ENCODE measurements at places on chromosomes 2 and 18.

GRCh38 chr2:238706163-238706562 lies 141.7 kb upstream of the TWIST2 start:
- DNase-seq = no peak

GRCh38 chr2:42013409-42013808 lies 34.4 kb upstream of the PKDCC start:
- DNase-seq = no peak

DNA sequence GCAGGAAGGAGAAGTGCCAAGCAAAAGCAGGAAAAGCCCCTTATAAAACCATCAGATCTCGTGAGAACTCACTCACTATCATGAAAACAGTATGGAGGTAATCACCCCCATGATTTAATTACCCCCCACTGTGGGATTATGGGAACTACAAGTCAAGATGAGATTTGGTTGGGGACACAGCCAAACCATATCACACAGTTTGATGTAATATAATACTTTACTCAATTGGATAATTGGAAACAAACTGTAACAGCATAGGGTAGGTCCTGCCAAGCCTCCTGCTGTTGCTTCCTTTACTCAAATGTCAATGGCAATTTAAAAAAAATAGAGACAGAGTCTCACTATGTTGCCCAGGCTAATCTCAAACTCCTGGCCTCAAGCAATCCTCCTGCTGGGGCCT lies 15.5 kb upstream of the METTL21A start:
- DNase-seq = no peak

DNA sequence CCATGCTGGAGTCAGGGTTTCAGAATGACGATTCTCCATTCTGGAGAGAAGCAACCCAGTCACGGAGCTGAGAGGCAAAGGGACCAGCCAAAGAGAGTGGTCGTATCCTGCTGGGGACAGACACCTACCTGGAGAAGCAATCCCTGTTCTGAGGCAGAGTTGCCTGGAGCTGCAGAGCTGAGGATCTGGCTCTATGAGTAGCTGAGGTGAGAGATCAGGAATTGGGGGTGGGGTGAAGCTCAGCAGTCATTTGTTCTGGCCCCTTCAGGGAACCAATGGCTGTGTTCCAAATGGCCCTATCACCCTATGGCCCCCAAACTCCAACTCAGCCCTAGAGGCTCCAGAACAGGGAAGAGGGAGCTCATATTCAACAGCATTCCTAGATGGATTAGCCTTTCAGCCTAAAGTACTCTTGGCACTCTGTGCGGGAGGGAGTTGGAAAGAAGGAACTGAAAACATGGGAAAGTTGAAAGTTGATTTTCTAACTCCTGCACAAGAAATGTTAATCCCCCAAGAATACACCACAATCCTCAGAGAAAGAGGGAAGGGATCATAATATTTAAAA lies 3.3 kb upstream of the ATRAID start:
- no peak for DNase-seq

DNA sequence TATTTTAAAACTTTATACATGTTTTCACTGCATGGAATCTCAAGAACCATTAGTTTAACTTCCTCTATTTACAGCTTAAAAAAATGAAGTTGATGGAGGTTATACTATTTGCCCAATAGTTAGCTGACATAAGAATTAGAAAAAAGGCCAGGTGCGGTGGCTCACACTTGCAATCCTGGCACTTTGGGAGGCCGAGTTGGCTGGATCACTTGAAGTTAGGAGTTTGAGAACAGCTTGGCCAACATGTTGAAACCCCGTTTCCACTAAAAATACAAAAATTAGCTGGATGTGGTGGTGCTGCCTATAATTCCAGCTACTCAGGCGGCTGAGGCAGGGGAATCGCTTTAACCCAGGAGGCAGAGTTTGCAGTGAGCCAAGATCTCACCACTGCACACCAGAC lies 125.1 kb upstream of the CDH19 start:
- DNase-seq = no peak

DNA sequence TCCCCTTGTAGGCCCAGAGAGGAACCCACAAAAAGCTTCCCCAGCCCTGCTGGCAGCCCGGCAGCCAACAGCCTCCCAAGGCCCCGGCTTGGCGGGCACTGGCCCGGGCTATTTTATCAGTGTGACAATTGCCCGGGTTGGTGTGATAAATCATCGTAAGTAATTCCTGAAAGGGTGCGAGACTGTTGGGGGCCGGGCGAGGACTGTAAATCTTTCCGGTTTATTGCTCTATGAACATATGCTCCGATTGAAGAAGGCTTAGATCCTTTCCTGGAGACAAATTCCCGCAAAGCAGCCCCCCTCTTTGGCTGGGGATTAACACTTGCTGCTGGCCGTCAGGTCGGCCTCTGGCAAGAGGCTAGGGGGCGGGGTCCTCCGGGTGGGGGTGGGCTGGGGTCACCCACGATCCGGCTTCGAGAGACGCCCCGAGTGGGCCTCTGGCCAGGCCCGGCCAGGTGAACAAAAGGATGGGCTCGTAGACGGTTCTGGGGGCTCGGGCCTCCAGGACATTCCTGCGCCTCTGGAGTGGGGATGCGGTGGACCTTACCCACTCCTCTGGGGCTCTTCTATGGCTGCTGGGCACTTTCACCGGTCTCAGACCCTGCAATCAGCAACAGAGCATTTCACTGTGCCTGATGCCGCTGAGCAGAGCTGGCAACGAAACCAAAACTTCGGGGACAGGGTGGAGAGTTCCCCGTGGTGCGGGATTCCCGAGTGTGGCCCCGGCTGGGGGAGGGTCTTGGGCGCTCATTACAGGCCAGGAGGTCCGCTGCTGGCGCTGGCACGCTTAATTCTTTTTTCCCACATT lies 2.0 kb downstream of the HOXD3 start:
- no peak for DNase-seq

DNA sequence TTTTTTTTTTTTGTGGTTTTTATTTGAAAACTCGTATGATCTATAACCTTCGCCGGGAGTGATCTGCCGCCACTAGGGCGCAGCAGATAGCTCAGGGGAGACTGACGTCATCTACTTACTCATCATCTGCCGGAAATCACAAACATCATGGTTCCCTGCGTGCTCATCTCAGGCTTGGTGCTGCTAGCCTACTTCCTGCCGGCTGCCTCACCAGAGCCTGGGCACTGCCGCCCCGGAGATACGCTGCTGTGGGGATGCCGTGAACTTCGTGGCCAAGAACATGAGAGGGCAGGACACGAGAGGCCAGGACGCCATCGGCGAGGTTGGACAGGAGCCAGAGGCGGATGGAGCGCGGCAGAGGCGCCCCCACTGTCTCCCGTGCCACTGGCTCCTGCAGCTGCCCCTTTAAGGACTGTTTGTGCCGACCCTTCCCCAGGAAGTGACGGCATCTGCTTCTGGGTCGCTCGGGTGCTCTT lies 68.8 kb downstream of the DOK6 start:
- DNase-seq = no peak

- peak; percentile 23 for DNase-seq
Measured at GRCh38 chr2:32357318-32358110, 691 bp downstream of the BIRC6 start.

- DNase-seq = no peak
Measured at GRCh38 chr2:234165421-234165820, 114.9 kb downstream of the SPP2 start.

Measured in central memory CD8-positive, alpha-beta T cell (primary cell).